RWPE2 (cell line): ENCODE measurements at places on chromosomes 6 and 20.

DNA sequence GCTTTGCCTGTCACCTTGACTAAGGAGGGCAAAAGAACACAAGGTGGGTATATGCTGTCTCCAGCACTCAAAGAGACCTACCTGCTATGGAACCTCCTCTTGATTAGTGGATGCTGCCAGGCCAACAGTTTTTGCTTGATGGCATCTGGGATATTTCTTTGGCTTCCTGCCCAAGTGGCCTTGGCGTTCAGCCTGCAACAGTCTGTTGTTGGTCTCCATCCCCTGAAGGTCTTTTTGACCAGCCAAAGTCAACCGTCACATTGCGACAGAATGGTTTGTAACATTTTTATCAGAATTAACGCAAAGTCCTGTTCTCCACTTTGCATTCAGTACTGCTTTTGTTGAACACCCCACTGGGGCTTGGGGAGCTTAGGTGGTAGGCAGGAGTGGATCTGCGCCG lies 37.1 kb downstream of the SERPINB1 start:
- DNase-seq, result no peak

DNA sequence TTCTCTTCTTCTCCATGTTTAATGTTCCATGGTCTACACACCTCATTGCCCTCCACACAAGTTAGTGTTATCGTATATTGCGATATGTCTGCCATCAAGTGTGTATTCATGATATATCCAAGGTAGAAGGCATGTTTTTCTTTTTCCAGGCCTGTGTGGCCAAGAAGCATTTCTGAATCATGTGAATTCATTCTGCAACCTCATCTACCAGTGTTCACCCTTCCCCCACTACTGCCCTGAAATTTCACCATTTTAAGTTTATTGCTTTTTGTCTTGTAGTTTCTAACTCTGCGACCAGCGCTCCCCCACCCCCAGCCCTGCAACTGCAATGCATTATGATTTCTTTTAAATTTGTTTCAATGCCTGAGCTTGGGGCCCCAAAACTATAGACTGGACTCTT lies 618.0 kb upstream of the FLRT3 start:
- DNase-seq, result no peak

DNA sequence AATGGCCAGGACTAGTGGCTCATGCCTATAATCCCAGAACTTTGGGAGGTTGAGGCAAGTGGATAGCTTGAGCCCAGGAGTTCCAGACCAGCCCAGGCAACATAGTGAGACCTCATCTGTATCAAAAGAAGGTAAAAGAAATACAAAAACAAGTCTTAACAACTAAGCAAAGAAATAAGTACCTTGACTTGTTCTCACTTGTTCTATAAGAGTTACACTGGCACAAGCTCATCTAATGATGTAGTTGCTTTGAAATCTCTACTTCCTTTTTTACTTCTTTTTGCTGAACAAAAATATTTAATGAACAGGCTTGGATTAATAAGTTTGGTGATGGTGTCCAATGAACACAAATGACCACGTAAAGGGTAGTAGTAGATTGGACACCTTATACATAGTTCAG lies 72.2 kb downstream of the SGK1 start:
- no peak for DNase-seq

DNA sequence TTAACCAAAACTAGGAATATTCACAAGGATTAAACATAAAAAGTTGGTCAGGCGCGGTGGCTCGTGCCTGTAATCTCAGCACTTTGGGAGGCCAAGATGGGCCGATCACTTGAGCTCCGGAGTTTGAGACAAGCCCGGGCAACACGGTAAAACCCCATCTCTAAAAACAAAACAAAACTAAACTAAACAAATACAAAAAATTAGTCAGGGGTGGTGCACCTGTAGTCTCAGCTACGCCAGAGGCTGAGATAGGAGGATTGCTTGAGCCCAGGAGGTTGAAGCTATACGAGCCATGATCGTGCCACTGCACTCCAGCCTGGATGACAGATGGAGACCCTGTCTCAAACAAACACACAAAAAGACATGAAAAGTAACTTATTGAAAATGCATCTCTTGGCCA lies 3.2 kb downstream of the PSORS1C2 start:
- no peak for DNase-seq

DNA sequence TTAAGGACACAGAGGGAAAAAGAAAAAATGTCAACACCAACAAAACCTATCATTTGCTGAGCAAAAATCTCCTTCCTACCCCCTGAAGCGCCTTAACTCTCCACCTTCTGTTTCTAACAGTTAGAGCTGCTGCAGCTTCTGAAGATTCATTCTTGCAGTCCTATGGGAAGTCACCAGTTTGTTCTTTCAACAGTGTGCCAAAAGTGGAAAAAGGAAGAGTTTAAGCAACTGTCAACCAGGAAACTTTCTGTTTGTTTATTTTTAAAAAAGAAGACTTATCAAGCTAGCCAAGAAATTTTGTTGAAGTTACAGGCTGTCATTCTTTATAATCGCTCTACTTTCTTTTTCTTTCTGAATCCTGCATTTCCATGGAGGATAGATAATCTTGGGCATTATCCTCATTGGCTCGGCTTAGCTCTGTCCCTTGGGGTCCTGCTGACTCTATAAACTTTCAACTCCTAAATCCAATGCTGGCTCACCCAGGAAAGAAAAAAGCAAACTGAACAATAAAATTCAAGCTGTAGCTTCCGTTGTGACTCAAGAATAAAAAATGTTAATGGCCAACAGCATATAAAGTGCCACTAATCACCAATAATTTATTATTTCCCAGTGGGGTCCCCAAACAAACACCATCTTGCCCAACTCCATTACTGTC lies 172.8 kb upstream of the CITED2 start:
- DNase-seq, result no peak

DNA sequence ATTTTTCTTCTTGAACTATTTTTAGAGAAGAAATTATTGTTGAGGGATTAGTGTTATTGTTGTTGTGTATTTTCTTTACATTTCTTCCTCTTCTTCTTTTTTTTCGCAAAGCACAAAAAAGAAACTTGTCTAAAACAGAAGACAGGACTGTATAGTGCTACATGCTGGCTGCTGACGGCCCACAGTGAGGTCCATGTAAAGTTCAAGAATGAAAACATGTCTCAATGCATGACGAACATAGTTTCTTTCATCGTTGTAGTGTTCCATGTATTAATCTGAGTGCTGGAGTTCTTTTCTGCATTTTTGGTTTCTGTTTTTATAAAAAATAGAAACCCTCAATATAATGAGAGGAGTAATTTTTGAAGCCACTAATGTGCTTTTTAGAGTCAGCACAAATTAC lies 462.9 kb upstream of the MARCKS start:
- no peak for DNase-seq

DNA sequence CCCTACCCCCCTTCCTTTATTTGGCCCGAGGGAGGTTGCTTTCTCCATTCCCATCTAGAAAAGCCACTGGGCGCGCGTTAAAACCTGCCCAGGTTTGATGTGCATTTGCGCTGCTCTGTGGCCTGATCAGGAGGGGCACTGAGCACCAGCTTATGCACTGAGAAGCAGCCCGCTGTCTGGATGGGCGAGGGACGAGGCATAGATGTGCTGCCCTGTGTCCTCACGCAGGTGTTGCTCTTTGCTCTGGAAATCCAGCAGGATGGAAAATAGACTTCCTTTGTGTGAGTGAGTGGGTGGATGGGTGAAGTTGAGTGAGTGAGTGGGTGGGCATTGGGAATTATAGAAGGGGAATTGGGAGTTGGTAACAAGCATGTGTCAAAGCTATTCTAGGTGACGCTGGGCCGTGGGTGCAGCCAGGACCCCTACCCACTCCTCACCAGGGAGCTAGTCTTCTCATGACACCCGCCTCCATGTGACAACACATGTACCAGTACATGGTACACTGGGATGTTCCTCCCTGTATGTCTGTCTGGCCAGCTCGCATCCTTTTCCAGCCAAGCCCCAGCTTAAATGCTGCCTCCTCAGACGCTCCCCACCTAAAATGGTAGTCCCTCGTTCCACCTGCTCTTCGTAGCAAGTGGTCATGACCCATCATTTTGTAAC lies 162.6 kb downstream of the DTNBP1 start:
- no peak for DNase-seq

- no peak for DNase-seq
These were observed 68.1 kb upstream of the SLC22A16 start for GRCh38 chr6:110544472-110544871.

DNA sequence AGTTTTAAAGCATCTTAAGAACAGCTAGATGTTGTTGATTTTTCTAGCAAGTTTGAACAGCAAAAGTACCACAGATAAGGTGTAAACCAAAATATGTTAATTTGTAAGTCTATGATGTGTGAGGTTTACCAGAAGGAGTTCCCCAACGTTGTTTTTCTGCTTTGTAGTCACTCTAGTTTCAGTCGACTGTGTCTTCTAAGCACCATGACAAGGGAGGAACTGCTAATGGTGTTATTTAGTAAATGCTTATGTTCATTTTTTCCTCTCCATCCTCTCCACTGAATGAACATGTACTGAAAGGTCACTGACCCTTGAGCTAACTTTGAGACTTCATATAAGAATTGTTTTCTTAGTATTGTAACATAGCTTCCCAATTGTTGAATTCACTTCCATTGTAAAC lies 3.0 kb downstream of the ENPP3 start:
- DNase-seq, result no peak

DNA sequence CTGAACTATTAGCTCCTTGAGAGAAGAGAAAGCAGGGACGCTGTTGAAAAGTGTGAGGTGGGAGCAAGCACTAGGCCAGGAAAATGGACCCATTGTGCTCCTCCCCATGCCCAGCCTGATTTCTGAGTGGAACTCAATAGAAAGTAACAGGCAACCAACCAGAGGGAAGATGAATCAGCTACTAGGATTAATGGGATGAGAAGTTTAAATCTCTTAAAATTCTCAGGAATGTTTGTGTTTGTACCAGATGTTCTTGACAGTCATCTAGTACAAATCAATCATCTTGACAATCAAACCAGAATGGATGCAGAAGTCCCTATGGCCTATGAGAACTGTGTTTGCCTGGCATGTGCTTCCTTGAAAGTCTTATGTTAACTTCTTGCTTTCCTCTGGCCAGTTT lies 48.9 kb downstream of the HDDC2 start:
- DNase-seq, result no peak

GRCh38 chr20:2023151-2023550 lies 29.3 kb upstream of the PDYN start:
- no peak for DNase-seq

DNA sequence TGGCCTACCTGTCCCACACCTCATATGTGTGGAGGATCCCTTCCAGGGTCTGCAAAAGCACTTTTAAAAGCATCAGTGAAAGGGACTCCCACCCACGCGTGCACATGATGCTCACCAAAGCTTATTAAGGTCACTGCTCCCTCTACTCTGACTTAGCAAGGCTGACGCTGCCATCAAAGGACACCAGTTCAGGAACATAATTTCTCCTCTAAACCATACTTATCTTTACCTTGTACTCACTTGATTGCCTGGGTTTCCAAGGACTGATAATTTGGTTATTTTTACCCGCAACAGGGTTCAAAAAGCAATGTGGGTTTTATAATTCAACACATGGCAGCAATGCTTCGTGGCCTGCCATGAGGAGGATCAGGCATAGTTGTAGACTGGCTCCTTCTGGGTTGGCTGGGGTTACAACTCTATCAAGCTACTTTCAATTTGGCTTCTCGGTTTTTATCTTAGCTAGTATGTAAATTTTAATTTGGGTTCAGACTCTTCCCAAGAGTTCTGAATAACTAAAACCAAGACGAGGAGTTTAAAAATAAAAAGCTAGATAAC lies 52.2 kb upstream of the EMILIN3 start:
- DNase-seq, result no peak

DNA sequence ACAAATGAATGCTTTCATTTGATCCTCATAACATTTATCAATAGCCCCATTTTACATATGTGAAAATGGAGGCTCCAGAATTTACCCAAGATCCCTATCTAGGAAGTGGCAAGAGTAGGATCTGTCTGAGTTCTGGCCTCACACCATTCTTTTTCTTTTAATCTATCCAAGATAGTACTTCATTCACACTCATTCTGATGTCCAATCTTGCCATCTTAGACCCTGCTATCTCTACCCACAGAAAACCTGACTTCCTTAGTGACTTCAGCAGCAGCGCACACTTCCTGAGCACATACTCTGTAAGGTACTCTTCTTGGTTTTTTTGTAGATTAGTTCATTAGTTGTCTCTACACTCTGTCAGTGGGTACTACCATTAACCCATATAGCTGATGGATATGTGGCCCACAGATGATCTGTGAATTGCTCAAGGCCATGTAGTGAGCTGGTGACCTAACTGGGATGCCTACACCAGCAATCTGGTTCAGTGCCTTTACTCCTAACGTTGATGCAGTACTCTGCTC lies 36.3 kb downstream of the COX4I2 start:
- no peak for DNase-seq

- DNase-seq, result no peak
These were observed 142.4 kb upstream of the SLC24A3 start for GRCh38 chr20:19070026-19070425.

DNA sequence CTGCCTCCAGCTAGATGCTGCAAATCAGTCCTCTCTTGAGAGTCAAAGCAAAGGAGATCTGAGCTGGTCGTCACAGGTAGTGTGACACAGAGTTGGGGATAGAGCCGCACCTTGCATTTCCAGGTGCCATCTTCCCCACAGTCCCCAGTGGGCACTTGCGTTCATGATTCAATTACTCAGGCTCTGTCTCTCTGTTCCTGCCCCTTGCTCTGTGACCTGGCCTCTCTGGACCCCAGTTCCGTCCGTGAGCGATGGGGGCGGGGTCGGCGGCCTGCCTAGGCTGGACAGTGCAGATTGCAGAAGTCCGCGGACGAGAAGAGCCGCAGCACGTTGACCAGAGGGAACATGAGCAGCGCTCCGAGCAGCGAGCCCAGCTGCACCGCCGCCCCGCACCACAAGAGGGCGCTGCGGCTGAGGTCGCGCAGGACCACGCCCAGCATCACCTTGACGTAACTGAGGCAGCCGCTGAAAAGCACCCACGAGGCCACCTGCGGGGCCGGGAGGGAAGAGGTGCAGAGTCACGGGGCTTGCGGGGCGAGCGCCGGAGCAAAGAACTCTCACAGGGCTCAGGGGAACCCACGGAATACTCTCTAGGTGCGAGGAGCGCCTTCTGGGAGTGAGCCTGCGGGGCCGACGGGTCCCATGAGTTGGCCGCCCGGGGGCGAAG lies 7.4 kb downstream of the SLC52A3 start:
- no peak for DNase-seq

DNA sequence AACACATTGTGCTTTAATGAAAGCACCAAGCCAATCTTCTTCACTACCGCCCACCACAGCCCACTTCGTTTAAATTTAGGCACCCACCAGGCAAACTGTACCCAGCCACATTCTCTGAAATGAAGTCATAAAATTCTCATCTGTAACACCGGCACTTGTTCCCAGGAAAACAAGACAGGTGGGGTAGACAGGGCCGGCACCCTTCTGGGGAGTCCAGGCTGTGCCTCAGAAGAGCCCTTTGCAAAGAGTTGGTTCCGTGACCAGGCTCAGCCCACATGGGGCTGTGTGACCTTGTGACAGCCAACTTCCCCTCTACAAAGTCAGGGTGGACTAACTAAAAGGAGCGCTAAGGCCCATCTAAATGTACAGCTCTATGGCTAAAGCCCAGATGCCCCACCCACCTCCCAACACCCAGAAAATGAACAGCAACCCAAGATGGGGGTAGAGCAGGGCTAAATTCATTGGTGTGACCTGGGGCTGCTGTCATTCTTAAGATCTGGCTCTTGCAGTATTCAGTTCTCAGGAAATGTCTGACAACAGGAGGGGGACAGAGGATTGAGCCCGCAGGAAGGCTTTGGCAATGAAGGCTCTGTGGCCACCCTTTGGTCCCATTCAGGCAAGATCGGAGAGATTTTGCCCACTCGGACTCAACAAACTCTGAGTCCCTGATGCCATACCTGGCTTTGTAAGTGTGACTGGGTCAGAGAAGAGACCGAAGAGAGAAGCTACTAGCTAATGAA lies 56.7 kb downstream of the TRERF1 start:
- DNase-seq, result no peak
